ENCODE measurements at places on chromosomes 2 and 18.
A peak's percentile ranks its signal among the peaks of the same experiment; 100 is the strongest.

GRCh38 chr2:216765761-216766262 is 70.5 kb upstream of the IGFBP5 start:
- peak; percentile 27 for DNase-seq

DNA sequence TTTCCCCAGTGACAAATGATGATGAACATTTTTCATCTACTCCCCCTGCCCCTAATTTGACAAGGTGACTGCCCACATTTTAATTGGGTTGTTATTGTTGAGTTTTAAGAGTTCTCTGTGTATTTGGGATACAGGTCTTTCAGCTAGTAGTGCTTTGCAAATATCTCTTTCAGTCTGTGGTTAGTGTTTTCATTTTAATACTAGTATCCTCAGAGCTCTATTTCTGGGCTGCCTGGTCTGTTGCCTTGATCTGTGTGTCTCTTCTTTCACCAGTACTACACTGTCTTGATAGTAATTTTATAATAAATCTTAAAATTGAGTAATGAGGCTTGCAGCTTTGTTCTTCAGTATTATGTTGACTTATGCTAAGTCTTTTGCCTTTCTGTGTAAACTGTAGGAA is 19.7 kb downstream of the EIF5B start:
- peak; percentile 8 for DNase-seq

GRCh38 chr2:202671317-202672035 is 36.7 kb downstream of the FAM117B start:
- DNase-seq: no peak

GRCh38 chr2:28527196-28527595 is 31.3 kb downstream of the PLB1 start:
- peak; percentile 34 for DNase-seq

DNA sequence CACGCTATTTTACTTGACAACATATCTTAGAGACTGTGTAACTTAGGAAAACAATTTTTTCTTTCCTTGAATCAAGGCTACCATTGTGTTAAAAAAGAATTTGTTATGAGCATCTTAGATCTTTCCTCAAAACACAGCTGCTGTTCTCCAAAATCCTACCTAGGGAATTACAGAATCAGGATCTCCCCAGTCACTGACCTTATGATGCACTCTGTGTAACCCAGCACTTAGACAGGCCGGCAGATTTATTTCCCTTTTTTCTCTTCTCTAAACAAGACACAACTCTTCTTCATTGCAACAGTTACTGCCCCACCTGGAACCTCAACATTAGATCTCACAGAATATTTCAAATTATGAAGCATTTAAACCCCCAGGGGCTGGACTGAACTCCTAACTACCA is 13.5 kb upstream of the C2orf15 start:
- no peak for DNase-seq

DNA sequence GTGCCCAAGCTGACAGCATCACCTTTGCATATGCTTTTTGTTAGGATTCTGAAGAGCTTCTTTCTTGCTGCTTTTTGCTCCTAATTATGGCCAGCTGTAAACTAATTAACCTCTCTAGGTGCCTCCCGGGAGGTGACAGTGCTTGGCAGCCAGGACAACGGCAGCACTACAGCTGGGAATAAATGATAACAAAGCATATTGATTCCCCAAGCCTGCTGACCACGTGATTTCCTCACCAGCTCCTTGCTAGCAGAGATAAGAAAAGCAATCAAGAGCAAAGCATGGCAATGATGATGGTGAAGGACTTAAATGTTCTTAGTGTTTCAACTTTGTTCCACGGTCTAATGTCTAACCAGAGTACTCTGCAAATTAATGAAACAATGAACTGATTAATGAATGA is 1074.4 kb upstream of the GYPC start:
- no peak for DNase-seq

GRCh38 chr2:224591220-224591619 is 6.1 kb upstream of the CUL3 start:
- DNase-seq: no peak

DNA sequence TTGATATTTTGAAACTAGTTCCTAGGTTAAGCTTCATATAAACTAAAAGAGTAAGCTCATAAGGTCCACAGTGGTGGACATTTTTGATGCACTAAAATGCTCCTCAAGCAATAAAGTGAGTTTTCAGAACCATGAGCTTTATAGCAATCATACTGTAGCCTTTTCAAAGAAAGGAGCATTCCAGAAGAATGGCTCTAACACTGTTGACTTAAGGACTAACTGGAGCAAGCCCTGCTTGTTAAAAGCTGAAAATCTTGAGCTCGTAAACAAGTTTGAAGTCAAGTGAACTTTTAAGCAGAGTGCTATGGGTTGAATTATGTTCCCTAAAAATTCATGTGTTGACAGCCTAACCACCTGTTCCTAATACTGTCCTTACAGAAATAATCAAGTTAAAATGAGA is 38.0 kb downstream of the KYNU start:
- DNase-seq: no peak

DNA sequence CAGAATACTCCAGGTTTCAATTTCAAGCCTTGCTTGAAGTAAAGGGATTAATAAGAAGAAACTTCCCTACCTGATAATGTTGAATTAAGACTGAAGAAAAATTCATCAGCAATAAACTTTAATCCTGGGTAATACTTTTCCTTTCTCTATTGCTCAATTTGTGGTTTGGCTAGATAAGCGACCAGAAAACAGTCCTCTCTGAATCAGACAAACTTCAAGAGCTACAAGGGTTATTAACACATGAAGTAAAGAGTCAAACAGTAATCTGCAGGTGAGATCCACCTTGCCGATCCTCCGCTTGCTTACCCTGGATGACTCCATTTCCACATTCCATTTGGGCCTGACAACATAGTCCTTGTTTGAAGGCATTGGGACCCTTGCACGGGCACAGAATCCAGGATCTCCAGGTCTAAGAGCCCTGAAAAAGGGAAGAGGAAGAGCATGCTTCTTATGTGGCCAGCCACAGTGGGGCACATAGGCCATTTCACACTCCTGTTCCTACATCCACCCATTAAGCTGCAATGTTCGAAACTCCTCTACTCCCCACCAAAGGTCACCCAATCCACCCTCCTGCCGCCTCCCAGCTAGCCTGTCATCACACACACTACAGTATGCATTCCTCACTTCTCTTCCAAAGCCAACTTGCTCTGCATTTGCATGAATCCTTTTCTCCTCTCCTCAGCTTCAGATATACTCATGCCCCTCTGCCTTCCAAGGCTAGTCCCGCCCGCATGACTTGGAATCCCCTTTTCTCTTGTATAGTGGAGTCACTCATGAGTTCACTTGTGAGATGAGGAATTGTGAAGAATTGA is 39.8 kb downstream of the IWS1 start:
- DNase-seq: no peak

GRCh38 chr18:12256951-12257350 is 2.8 kb downstream of the CIDEA start:
- DNase-seq: no peak

DNA sequence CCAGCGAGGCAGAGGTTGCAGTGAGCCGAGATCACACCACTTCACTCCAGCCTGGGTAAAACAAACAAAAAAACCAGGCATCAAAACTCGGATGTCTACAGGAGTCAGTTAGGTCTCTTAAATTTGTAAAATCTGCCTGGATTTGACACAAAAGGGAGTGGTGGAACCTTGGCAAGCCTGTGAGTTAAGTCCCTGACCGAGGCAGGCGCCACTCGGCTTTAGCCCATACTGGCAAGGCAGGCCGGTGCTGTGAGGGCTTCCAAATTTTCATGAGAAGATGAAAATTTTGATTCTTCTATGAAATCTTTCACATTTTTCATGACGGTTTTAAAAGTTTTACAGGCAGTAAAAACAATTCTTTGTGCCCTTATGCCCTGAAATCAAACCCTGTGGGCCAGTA is 165.8 kb downstream of the FMNL2 start:
- DNase-seq: no peak

- DNase-seq: no peak
Measured at GRCh38 chr2:241901500-241902351, 32.2 kb downstream of the RTP5 start.

GRCh38 chr2:33111002-33111446 is 164.3 kb downstream of the LTBP1 start:
- peak; percentile 32 for DNase-seq

All from myocyte (in vitro differentiated cells).